ENCODE measurements at places on chromosomes 1 and 21.

DNA sequence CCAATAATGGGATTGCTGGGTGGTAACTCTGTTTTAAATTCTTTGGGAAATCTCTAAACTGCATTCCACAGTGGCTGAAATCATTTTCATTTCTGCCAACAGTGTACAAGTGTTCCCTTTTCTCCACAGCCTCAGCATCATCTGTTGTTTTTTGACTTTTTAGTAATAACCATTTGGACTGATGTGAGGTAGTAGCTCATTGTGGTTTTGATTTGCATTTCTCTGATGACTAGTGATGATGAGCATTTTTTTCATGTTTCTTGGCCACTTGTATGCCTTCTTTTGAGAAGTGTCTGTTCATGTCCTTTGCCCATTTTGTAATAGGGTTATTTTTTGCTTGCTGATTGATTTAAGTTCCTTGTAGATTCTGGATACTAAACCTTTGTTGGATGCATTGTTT, 131.9 kb upstream of the B3GALT2 start:
- DNase-seq, result no peak

DNA sequence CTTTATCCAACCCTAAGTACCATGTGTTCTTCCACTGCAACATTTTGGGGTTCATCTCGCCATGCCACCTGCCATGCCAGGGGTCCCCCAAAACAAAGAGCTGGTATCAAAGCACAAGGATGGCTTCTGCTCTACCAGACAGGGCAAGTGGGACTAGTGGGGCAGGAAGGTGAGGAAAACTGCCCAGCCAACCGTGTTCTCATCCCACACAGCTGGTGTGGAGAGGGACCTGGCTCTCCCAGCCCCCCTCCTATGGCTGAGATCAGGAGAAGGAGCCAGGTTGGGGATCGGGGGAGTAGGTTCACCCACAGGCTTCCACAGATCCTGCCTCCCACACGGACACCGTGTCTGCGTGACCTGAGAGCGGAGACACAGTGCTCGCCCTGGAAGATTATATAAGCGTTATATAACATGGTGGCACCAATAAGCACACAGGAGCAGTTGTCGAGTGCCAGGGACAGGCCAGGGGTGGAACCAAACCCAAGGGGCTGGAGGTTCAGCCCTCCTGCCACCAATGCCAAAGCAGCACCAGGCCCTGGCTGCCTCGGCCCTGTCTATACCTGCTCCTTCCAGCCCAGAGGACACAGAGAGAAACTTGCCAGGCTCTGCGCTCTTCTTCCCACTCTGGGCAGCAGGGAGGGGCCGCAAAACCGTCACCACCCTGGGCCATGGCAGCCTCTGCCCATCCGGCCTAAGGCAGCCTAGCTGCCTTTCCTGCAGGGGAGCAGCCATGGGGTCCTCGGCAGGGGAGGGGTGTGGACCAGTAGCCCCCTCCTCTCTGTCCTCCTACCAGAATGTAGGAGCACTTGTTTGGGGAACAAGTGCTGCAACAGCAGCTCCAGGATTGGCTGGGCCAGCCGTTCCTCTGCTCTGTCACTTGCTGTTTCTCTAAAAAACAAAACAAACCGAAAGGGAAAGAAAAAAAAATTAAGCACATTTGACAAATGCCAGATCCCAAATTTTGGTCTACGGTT, 43.5 kb downstream of the CD34 start:
- DNase-seq, result no peak

GRCh38 chr1:51946300-51946699, 44.2 kb downstream of the RAB3B start:
- no peak for DNase-seq

DNA sequence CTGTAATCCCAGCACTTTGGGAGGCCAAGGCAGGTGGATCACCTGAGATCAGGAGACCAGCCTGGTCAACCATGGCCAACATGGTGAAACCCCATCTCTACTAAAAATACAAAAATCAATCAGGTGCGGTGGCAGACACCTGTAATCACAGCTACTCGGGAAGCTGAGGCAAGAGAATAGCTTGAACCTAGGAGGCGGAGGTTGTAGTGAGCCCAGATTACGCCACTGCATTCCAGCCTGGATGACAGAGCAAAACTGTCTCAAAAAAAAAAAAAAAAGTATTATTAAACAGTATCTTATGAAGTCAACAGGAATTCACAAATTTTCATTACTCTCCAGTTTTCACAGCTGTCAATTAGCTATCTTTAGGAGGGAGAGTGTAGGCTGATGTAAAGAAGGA, 3.8 kb downstream of the ACBD6 start:
- DNase-seq, result no peak

Measured in activated CD4-positive, alpha-beta T cell treated with anti-CD3 and anti-CD28 coated beads, Interleukin-2, amount 50 U/mL, for 48 hours (primary cell).